Stimulated activated CD8-positive, alpha-beta memory T cell treated with anti-CD3 and anti-CD28 coated beads, Interleukin-4, amount 100 ng/mL, for 48 hours (primary cell): ENCODE measurements at places on chromosomes 6 and 20.

DNA sequence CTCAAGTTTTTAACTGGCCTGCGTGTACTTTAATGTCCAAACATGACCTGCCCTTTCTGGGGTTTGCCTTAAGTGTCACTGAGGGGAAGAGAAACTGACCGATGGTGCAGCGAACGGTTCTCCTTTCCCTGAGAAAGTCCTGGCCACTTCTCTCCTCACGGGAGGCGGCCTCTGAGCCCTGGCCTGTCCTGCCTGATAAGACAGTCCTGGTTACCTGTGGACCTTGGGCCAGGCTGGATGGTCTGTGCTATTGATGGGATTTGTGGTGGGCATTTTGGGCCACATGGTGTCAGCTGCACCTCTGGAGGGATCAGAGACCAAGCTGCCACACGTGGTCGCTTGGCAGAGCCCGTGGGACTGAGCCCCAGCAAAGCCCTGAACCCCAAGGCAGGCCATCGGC lies 11.6 kb upstream of the NTSR1 start:
- no peak for DNase-seq

DNA sequence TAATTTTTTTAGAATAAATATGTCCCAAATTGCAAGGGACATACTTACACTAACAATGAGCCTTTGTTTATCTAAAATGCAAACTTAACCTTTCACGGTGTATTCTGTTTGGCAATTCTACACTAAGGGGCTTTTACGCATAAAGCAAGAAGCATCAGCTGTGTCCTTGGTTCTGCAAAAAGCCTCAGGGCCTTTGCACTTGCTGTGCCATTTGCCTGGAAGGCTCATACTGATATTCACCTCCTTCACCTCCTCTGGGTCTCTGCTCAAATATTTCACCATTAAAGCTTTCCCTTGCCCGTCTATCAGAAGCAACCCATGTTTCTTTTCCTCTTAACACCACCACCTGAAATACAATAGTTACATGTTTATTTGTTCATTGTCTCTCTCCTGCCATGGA lies 8.9 kb upstream of the BMP7 start:
- no peak for DNase-seq

DNA sequence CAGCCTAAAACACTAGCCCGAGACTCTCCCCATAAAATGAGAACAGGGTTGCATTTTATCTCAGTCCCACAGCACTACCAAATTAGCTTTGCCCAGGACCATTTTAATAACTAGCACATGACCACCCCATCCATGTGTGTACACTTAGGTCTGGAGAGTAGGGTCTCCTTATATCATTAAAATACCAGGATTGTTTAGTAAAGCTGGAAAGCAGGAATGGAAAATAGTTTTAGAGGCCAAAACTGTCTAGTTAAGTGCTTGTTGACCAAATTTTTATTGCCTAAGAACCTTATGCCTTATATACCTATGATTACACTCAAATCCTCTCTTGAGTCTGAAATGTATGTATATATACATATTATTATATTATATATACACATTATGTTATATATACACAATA lies 608.4 kb downstream of the HDGFL1 start:
- no peak for DNase-seq

DNA sequence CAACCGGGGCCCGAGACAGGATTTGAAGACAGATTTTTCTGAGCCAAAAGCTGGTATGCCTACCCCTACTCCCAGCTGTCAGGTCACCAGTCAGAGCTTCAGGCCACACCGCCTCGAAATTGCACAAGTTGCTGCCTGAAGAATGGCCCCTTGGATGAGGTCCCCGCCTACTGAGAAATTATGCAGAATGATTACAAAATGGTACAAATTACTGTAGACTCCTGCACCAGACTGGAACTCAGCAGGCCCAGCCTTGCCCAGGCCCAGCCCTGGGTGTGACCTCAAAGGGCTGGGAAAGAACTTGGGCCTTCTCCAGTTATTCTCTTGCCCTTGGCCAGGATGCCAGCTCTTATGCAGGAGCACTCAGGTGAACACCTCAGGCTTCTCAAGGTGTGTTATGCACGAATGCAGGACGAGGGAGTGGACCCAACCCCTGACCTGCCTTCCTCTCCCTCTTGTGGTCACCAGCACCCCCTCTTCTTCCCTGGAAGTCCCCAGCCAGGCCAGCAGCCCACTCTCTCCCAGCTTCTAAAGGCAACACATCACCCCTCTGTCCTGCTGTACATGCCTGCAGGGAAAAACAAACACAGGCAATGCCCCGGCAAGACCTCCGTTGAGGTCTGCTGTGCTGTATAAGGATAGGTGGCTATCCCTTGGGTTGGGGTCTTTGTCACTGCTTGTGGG lies 88.7 kb upstream of the NAA20 start:
- DNase-seq = no peak

- DNase-seq = no peak
Observed at GRCh38 chr20:62489186-62489931, 13.6 kb upstream of the GATA5 start.

- DNase-seq = no peak
Observed at GRCh38 chr6:144731229-144731628, 446.1 kb downstream of the UTRN start.

GRCh38 chr6:2111162-2111677 lies 134.2 kb downstream of the GMDS start:
- DNase-seq = no peak

- peak; percentile 78 for DNase-seq
Observed at GRCh38 chr20:47487175-47487917, 14.3 kb upstream of the NCOA3 start.

DNA sequence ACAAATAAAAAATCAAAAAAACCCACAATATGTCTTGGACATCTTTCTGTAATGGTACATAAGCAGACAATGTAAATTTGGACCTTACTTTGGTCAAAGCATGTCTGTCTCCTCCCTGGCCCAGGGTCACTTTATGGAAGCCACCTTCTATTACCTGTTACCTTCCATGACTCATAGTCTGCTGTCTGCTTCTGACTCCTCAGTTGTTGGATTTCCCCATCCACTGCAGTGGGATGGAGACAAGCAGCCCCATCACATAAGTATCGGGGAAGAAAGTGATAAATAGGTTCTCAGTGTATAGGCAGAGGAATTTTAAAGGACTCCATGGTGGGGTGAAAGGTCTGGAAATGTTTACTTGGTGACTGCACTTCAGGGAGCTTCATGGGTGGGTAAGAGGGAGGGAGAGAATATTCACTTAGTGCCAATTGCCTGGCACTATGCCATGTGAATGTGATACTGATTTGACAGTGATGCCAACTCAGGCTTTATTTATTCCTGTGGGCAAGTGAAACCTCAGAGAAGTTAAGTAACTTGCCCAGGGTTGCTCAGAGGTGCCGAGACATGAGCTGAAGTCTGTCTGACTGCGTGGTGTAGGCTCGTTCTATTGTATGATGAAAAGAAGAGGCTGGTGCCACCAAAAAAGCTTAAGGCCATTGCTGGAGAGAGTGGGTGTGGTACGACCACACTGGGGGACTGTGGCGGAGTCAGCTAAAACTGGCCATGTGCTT lies 175.6 kb upstream of the RNF24 start:
- DNase-seq = no peak

- DNase-seq = no peak
Observed at GRCh38 chr6:26575494-26575939, 21.2 kb upstream of the ABT1 start.

GRCh38 chr20:41632896-41633295 lies 14.7 kb upstream of the CHD6 start:
- no peak for DNase-seq

- DNase-seq = no peak
Observed at GRCh38 chr20:38290829-38291814, 12.8 kb upstream of the BPI start.

DNA sequence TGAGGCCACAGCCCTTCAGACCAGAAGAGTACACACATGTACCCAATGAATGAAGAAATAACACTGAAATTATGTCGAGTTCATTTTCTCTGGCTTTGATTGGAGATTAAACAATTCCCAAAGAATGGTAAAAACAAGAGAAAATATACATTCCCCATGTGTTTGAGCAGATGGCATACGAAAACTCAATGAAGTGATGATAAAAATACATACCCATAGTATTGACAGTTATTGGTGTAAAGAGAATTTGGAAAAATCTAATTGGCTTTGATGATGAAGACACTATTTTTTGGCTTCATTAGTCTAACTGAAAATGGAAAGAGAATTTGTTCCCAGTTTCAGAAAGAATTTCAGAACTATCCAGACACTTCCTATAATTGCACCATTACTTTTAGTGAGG lies 76.6 kb upstream of the SNRPB2 start:
- DNase-seq = no peak

DNA sequence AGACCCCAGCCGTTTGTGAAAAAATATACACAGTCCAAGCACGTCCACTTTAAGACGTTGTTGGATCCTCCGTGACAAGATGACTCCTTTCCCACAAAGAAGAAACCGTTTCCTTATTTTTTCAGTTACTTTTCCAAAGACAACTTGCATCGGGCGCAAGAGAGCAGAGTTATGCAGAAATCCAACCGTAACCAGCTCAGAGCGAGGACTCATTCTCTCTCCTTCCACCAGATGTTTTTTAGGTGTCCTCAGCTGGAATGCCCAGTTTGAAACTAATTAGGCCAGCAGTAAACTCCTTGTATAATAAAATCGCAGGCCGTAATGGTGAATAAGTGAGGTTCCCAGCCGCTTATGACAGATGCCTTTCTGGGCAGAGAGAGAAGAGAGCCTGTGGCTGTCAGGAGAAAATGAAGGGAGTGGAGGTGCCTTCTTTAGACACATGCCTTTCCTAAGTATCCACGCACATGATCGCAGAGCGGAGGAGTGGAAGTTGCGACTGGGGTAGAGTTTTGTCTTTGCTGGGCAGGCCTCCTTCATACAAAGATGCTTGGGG lies 2.8 kb downstream of the EYA2 start:
- no peak for DNase-seq

DNA sequence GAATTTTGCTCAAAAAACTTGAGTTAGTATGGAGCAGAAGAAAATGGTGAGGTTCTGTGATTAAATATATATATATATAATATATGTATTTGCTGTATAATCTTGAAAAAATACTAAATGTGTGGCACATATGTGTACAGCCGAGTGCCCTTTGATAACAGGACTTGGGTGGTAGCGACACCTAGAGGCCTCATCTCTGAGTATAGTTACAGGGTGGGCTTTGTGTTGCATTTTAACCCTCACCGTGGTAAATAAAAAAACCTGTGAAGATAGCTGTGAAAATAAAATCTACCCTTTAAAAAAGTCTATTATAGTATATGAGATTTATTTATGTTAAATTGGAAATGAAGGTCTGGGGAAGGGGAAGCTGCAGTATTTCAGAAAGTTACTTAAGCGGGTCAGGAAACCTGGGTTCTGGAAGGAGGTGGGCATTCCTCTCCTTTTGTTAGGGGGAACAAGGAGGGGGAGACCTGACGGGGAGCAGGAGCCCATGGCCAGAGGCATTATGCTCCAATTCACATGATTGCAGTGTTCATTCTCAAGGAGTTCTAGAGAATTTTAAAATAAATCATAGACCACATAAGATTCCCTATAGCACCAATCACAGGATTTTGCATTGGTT lies 82.7 kb downstream of the SH3BGRL2 start:
- peak; percentile 65 for DNase-seq
